ENCODE measurements at places on chromosomes 16 and 17.

GRCh38 chr16:8718851-8719680, 44.6 kb downstream of the ABAT start:
- DNase-seq = no peak

- no peak for DNase-seq
Measured at GRCh38 chr16:9437115-9437514, 345.7 kb downstream of the HAPSTR1 start.

DNA sequence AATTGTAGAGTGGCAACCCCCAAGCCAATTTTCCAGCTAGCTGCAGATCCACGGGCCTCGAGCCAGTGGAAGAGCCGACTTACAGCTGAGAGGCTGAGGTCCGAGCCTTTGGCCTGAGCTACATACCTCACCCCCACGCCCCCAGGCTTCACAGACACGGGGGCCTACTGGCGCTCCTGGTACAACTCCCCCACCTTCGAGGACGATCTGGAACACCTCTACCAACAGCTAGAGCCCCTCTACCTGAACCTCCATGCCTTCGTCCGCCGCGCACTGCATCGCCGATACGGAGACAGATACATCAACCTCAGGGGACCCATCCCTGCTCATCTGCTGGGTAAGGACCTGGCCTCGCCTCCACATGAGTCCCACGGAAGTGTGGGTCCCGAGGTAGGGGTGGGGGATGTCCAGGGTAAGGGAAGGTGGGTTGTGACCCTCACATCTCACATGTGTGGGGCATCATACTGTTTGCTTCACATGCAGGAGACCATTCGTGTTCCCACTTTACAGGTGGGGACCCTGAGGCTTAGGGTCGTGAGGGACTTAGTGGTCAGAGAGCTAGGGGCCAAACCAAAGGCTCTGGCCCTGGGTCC, 3.4 kb downstream of the ACE start:
- DNase-seq = no peak

GRCh38 chr17:49738456-49739163, 25.3 kb downstream of the FAM117A start:
- no peak for DNase-seq
